ENCODE measurements at places on chromosomes 6 and 20.

DNA sequence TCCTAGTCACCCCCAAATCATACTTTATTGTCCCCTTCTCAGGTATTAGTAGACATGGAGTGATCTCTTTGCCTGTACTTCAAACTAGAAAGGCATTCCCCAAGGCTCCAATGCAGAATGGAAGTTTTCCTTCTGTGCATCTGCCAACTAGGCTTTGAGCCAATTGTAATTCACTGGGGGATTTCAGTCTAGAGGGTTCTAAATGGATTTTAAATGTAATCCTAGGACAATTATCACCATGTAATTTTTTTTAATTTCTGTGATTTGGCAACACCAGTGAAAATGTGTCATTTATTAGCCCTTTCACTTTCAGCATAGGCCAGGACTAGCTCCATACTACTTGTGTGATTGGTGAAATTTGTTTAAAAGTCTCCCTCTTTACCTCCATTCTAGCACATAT, 557.6 kb upstream of the MARCKS start:
- DNase-seq = no peak

- no peak for DNase-seq
Observed at GRCh38 chr20:45094201-45094600, 6.7 kb downstream of the KCNS1 start.

DNA sequence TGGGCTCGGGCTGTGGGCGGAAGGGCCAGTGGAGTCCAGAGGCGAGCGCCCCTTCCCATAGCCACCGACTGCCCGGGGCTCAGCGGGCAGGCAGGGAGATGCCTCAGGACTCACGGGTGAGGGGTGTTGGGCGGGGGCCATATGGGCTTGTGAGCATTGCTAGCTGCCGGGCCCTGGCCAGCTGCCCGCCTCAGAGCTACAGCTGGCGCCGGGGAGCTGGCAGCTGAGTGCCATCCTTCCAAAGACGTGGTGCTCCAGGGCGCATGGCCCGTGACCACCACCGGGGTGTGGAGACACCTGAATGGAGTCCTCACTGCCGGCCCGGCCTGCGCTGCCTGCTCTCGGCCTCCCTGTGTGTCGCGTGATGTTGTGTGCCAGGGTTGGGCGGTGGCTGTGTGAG, 10.6 kb upstream of the RBBP8NL start:
- DNase-seq = no peak

DNA sequence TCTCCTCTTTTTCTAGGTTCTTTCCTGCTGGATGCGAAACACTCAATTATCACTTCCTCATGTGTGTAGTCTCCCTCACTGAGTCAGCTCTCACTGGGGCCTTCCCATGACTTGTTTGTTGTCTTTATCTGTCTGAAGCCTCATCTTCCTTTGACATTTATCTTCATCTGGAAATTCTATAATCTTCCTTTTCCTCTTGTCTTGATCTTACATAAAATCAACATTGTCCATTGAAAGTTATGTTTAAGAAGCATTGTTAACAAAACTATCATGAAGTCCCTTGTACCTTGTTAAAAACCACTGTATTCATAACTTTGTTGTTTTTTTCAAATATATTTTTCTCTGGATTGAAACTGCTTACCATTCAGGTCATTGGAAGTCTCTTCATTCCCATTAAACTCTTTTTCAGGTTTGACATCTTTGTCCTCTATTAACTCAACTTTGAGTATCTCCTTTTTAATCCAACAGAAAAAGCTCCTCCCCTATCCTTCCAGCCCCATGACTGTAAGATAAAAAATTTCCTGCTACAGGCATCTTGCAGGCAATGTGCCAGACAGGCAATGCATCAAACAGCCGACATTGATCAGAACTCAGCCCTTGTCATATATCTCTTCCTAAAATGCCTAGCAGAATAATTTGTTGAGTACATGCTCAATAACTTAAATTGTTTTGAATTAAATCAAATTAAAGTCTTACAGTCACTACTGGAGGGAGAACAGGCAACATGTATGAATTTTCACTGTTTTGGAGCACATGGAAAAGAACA, 34.8 kb downstream of the MYLIP start:
- DNase-seq = no peak

GRCh38 chr6:131967948-131968347, 16.8 kb upstream of the CCN2 start:
- no peak for DNase-seq

DNA sequence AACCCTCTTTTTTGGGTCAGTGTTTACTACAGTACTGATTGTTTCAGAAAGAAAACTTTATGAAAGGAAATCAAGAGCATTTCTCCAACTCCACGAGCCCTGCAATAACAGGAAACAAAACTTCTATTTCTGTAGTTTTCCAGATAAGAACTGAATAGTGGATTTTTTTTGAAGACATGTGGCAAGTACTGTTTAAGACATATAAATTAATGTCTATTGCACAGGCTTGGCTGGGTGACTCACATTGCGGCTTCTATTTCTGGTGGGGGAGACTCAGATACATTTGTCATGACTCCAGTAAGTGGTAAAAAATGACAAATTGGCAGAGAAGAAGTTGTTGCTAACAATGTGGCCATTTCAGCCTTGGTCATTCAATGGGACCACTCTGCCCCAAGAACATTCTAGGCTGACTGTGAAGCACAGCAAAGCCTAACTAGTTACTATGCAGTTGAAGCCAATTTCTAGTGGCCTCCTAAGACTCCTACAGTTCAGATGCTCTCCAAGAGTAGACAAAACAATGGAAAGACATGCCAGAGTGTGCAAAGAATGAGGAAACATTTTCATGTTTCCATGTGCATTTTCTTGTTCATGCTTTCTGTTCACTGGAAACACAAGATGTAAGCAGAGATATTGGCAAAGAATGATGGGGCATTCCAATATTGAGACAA, 200.9 kb downstream of the EDN1 start:
- no peak for DNase-seq

GRCh38 chr20:38222231-38222922, 38.2 kb downstream of the KIAA1755 start:
- no peak for DNase-seq

DNA sequence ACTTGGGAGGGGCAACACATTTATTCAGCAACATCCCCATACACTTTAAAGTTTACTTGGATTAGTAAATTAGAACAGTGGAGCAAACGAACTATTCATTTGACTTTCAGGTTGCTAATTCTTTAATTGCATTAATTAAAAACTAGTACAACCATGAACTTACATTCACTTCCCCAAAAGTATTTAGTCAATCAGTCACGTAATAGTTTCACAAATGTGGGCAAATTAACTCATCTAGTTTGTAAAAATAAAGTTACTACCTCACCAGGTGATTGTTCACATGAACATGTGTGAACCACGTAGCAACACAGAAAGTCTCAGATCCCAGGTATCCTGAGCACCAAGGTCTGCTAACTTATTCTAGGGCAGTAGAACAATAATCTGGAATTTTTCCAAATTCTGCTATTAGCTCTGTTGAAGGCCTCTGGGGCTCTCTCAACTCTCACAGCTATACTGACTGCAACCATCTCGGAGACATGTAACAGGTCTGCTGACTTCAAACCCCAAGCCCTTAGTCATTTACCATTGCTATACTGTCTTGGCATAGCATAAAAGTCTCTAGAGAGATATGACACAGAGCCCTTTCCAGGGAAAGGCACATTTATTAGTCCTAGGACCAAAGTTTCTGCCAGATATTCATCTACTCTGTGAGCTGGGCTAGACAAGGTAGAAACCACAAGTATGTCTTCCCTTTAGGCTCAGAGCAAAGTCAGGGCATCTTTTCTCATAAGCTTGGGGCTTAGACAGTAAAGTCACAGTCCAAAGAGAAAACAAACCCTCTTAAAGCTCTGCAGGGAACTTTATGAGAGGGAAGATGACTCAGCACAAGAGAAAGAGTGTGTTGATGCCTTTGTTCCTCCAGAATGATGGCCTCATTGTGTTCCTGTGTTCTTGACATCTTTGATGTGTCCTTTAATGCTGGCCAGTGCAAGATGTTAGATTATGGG, 50.9 kb upstream of the CCDC28A start:
- no peak for DNase-seq

DNA sequence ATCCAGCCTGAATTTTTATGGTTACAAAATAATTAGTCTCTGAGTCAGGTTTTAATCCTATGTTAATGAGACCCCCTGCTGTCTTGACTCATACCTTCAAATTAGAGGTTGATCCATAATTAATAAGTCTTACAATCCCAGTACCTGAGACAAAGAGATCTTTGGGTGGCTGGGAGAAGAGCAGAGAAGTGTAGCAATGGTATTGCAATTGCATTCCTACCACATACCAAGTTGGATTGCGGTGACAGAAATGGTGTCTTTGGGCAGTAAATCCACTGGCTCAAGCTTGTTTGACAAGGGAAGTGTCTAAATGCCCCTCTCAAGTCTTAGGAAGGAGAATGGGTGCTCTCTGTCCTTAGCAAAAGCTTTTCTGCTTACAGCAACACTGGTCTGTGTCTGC, 150.4 kb downstream of the BTBD3 start:
- DNase-seq = no peak

DNA sequence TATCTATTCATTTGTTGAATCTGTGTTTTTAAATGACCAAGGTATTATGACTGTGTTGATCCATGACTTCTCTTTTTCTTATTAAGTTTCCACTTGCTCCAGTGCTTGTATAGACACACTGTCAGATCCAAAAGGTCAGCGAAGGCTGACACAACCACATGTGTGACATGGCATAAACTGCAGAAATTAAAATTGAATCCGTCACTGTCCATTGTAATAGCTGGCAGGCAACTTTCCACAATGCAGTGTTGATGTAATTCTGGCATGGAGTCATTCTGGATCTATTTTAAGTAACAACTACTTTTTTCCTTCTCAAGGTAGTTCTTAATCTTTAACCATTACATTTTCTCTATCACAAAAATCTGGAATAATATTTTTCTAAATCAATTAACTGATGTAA, 145.3 kb downstream of the AIG1 start:
- DNase-seq = no peak

DNA sequence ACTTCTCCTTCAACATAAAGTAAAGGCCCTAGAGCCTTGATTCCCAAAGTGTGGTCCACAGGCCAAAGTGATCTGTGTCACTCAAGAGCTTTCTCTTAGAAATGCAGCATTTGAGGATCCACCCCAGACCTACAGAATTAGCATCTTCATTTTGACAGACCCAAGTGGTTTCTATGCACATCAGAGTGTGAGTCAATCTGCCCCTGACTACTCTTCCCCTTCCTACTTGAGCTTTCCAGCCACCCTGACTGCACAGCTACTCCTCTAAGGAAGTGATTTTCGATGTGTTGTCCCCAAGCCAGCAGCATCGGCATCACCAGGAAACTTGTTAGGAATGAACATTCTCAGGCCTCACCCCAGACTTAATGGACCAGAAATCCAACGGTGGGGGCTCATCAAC, 2.6 kb downstream of the MEP1A start:
- no peak for DNase-seq

DNA sequence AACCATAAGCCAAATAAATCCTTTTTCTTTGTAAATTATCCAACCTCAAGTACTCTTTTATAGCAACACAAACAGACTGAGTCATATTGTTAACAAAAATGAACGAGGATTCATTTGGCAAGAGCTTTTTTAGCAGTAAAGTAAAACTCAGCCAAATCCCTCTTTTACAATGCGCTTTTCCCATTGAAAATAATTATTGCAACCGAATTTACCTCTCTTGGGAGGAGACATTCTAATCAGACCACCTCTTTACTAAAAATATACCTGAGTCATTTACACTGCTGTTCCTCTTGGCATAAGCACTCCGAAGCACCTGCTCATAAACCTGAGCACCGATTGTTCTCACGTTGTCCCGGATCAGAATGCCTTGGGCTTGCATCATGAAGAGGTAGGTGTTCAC, 57.4 kb downstream of the B4GALT5 start:
- no peak for DNase-seq

DNA sequence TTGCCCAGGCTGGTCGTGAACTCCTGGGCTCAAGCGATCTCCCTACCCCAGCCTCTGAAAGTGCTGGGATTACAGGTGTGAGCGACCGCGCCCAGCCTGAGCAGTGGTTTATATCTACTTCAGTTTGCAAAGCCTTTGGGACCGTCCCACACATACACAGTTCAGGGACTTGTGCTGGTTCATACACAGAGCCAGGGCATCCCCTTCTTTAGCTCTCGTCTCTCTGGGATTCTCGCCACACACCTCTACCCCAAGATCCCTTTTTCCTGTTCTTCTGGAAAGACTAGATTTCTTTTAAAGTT, 12.5 kb downstream of the CAP2 start:
- no peak for DNase-seq

- DNase-seq = no peak
Observed at GRCh38 chr6:14806101-14806500, 439.8 kb upstream of the JARID2 start.

DNA sequence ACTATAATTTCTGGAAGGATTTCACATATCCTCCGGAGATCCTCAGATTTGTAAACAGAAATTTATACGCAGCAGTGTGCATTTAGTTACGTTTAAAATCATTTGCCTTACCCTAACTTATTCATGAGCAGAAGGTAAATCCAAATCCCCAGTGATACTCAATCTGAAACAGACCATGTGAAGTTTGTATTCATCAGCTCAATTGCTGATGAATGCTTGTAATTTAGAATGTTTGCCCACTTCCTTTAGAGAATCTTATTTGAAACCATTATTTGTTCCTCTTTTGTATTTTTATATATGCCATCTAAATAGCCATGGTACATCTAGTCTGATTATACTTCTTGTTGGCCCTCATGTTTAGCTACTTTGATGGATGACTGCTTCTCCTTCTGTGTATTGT, 15.4 kb downstream of the TAAR1 start:
- no peak for DNase-seq

- DNase-seq = no peak
Observed at GRCh38 chr6:30066082-30066481, 916 bp upstream of the PPP1R11 start.

DNA sequence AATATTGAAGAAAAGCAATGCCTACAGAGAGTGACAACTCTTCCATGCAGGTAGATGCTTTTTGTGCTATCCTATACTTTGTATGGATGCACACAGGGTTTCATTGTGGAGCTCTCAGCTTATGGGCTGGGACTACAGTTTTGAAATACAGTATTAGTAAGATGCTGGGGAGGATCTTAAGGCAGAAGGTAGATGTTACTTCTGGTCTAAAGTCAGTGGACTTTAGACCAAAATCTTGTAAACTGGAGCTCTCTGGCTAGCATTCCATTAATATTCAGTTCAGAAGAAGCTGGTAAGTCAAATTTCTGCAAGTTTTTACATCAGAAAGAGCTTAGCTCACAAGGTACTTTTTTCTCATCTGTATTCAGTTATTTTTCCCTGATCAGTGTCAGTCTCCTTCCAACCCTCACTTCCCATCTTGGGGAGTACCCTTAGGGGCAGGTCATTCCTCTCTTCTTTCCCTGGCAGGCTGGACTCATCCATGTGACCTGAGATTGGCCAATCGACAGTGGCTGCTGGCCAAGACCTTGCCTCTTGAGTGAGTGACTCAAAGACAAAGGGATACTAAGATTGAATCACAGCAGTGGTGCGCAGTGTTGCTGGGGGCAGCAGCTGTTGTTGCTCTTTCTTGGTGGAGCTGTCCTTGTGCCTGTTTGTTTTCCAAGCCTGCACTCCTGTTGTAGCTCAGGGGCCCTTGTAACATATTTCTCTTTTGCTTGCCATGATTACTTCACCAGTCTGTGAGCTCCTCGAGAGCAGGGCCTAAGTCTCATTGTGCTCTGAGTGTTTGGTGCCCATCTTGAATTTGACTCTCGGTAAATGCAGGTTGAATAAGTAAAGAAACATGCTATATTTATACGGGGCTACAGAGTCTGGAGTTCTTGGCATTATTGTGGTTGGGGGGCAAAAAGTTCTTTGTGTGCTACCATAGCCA, 2.8 kb upstream of the PHF20 start:
- DNase-seq = peak; percentile 98

- no peak for DNase-seq
Observed at GRCh38 chr6:138973466-138974153, 14.4 kb downstream of the REPS1 start.

GRCh38 chr6:73898599-73898998, 202.6 kb downstream of the CD109 start:
- DNase-seq = no peak
